ENCODE measurements at places on chromosomes 1 and 21. TPM values are rescaled to one million over a fixed set of nuclear protein-coding genes. Genes with fewer than 3 reads are reported as not detected.

DNA sequence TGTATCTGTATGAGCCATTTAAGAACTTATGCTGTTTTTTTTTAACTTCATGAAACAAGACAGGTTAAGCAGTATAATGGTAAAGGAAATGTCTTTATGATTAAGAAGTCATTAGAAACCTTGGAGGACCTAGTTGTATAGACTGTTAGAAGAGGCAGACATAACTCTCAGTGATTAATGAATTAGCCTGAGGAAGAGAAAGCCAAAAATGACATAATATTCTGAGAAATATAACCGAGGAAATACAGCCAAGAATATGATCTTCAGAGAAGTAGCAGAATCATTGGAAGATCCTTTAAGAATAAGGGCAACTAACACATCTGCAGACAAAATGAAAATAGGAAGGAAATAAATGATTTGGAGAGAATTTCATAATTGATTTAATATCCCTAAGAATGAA, 738.1 kb upstream of the NCAM2 start:
- DNase-seq: no peak

DNA sequence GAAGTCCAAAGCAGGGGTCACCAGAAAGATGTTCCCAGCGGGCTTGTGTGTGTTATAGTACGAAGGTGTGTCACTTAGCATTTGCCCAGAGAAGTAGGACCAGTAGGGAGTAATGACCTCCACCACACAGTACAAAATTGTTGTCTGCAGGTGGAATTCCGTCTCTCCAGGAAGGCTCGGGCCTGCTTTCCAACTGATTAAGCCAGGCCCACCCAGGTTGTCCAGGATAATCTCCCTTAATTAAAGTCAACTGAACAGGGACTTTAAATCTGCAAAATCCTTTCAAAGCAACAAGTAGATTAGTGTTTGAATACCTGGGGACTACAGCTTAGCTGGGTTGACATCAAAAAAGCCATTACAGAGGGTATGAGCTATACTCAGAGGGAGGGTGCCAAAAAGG, 131.3 kb downstream of the BACH1 start:
- DNase-seq: no peak

- DNase-seq: peak; percentile 66
Observed at GRCh38 chr1:108704496-108704895, 8.2 kb upstream of the FNDC7 start.

DNA sequence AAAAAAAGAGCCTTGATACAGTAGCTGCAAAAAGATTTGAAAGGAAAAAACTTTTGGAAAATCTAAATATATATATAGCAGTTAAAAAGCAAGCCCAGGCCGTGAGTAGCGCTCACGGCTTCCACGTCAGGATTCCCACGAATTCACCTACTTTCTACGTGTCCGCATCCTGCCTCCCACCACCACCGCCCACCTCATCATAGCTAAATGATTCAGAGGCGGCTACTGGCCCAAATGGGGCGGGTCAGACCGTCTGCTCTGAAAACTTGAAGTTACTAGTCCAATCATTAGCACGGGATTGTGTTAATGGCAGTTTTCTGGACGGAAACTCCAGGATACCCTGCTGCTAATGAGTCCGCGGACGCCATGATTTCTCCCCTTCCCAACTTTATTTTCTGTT, 1.3 kb upstream of the CCSAP start:
- no peak for DNase-seq

GRCh38 chr1:98458511-98459485, 202.7 kb upstream of the SNX7 start:
- DNase-seq: no peak

DNA sequence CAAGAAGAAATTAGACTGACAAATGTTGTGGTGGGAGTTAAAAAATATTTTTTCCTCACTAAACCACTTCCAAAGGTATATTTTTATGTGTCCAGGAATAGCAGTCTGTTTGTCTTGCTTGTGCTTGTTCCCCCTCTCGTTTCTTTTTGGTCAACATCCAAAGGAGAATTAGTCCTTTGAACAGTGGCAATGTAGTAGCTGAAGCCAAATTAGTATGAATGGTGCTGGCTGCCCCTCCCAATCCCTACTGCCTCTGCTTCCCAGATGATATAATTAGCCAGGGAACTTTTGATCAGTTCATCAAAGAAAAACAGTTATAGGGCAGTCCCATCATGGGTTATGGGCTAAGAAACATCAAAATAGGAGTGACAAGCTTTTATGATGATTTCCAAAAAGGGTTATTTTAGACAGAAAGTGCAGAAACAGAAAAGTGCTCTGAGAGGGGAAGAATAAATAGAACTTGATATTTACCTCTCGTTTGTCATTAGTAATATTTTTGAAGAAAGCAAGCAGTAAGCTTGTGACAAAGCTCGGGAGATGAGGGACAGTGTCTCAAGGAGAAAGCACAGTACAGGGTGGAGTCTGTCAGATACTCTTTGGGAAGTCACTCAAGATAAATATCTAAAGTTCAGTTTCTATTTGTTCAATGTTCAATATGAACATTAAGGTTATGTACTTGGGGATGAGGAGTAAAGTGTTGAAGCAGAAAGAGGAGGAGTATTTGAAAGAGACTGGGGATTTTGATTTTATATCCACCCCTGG, 239.1 kb downstream of the HLX start:
- DNase-seq: no peak

DNA sequence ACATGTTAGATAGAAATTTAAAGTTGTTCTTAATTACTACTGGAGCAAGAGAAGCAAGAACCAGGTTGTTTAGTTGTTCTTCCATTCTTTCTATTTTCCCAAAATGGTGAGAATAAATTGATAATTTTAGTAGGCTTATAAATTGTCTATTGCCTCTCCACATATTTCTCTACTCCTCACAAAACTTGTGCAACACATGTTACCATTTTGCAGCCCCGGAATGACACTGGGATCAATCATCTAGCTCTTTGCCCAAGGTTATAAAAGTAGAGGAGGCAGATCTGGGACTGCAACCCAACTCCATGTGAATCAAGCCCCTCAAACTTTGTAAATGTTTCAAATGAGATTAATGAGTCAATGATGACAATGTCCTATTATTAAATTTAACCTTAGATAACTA, 34.9 kb downstream of the PRMT6 start:
- no peak for DNase-seq

DNA sequence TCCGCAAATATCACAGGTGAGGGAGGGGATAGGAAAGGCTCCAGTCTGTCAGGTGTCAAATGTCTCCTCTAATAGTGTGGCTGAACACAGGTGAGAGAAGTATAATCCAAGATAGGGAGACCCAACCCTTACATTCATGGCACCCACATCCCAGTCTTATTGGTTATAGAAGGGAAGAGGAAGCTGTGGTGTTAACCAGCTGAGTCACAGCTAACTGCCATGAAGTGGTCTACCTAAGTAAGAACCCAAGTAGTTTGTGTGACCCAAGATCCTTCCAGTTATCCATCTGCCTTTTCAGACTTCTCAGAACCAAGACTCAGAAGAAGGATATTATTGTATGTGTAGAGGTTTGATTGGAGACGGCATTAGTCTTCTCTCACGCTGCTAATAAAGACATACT, 37.1 kb downstream of the DDAH1 start:
- DNase-seq: no peak

DNA sequence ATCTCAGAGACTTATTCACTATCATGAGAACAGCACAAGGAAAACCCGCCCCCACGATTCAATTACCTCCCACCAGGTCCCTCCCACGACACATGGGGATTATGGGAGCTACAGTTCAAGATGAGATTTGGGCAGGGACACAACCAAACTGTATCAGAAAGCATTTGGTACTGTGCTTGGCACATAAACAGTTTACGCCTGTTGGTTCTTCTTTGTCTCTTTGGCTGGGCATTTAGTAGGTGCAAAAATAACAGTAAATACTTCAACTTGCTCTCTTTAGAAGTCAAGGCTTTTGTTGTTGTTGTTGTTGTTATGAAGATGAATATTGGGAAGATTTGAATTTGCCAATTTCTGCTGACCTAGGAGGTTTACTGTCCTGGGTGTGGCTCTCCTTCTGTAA, 175.4 kb upstream of the IGSF21 start:
- no peak for DNase-seq

DNA sequence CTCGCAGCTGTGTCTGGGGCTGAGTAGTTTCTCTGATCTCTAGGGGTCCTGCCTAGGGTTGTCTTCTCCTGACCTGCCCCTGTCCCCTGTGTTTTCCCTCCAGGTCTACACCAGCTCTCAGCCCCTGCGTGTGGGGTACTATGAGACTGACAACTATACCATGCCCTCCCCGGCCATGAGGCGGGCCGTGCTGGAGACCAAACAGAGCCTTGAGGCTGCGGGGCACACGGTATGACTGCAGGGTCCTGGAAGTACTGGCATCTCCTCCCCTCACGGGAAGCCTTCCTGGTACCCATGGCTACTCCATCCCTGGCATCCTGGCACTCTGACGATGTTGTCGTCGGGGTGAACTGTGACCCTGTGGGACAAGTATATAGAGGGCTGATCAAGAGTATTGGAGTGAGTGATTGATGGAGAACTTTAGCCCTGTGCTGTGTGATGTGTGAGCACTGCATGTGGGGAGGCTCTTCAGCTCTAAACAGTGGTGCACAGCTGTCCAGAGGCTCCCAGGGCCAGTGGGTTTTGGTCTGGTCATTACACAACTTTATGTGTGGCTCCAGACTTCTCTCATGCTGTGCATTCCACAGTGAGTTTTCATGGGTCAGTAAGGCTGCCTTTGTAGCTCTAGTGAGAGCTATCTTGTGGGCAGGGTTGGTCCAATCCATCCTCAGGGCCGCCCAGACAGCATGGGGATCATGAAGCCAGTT, 14.4 kb downstream of the FAAH start:
- no peak for DNase-seq

- no peak for DNase-seq
Observed at GRCh38 chr1:3135744-3136455, 66.9 kb downstream of the PRDM16 start.

- no peak for DNase-seq
Observed at GRCh38 chr1:26666855-26667254, 29.0 kb upstream of the ARID1A start.

- DNase-seq: no peak
Observed at GRCh38 chr1:103616362-103616761, 865 bp upstream of the AMY2A start.

- DNase-seq: no peak
Observed at GRCh38 chr1:48859456-48859855, 82.8 kb upstream of the BEND5 start.

GRCh38 chr1:116957646-116958045, 43.9 kb upstream of the CD101 start:
- DNase-seq: no peak

- DNase-seq: peak; percentile 12
Observed at GRCh38 chr21:29376556-29376955, 77.8 kb downstream of the BACH1 start.

SLFNL1 gene
- polyA plus RNA-seq: 0.14 TPM

BEND5 gene
- not detected for polyA plus RNA-seq

RAB3B gene
- 4.1 TPM for polyA plus RNA-seq

TDRKH gene
- polyA plus RNA-seq: 3.0 TPM

OR10K2 gene
- not detected for polyA plus RNA-seq

STIL gene
- 10.3 TPM for polyA plus RNA-seq
